ENCODE measurements at places on chromosomes 13 and 19.

- no peak for DNase-seq
These were observed 16.5 kb downstream of the AP2S1 start for GRCh38 chr19:46834121-46834520.

GRCh38 chr19:46472592-46472991, 1.2 kb upstream of the PNMA8A start:
- no peak for DNase-seq

DNA sequence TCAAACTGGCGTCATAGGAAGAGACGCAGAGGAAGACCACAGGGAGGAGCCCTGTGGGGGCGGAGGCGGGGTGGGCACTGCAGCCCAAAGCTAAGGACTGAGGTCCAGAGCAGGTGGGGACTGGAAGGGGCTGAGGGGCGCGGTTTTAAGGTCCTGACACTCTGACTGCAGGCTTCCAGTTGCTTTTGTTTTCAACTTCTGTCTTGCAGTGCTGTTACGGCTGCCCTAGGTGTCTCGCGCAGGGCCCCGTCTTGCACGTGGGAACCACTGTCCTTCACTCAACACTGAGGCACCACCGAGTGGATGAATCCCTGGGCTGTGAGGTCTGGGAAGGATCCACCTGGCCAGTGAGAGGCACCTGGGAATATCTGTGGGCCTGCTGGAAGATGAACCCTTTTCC, 76.0 kb downstream of the TEX29 start:
- no peak for DNase-seq

- DNase-seq, result no peak
These were observed 25.1 kb downstream of the MAN2B1 start for GRCh38 chr19:12641456-12641855.

GRCh38 chr13:46682707-46683106, 114.3 kb downstream of the ESD start:
- no peak for DNase-seq

GRCh38 chr19:1503089-1503924, 9.5 kb downstream of the ADAMTSL5 start:
- no peak for DNase-seq

DNA sequence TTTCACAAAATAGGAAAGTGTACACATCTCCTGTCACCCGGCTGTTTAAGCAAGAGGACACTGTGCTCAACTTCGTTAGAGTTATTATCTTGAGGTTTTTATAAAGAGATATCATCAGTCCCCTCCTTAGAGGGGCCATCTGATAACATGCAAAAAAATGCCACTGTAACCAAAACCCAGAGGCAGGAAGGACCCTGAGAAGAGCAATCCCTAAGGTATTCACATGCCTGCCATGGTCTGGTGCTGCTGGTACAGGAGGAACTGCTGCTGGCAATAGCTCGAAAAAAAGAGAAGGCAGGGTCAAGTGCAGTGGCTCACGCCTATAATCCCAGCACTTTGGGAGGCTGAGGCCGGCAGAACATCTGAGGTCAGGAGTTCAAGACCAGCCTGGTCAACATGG, 12.8 kb upstream of the CEACAM3 start:
- no peak for DNase-seq

DNA sequence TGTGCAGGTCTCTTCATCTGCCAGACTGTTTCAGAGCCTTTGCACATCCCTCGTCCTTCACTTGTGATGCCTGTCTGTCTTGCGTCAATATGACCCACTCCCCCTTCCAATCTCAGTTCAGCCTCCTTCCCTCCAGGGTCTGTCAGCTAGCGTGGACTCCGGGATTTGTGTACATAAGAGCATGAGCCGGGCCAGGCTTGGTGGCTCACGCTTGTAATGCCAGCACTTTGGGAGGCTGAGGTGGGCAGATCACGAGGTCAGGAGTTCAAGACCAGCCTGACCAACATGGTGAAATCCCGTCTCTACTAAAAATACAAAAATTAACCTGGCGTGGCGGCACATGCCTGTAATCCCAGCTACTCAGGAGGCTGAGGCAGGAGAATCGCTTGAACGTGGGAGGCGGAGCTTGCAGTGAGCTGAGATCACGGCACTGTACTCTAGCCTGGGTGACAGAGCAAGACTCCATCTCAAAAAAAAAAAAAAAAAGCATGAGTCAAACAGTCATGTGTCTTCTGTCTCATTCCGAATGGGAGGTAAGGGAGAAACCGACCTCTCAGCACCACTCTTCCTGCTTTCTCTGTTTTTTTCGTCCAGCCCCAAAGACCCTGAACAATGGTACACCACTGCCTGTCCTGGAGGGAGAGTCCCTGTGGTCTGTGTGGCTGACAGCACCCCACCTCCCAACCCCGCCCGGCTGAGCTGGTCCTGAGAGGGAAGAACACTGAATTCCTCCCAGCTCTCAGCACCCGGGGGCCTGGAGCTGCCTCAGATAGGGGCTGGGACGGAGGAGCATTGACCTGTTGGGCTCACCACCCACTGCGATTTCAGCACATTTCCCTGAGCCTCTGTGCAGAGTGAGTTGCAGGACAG, 2.4 kb upstream of the SIGLEC9 start:
- DNase-seq, result no peak

DNA sequence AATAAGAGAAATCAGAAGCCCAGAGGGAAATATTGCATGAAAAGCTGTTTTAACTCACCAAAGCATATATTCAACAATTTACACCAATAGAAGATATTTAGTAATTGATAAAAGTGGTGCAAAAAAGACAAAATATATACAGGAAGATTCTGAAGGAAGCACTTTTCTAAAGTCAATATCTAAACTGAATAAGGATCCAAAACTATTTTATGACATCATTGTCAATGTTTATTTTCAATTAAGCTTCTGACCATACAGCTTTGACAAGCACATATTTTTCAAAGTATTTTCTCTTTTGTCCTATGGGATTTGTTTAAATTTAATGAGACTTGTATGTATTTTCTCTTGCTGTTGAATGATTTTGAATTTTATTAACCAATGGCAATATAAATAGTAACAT, 1716.1 kb downstream of the OLFM4 start:
- no peak for DNase-seq

DNA sequence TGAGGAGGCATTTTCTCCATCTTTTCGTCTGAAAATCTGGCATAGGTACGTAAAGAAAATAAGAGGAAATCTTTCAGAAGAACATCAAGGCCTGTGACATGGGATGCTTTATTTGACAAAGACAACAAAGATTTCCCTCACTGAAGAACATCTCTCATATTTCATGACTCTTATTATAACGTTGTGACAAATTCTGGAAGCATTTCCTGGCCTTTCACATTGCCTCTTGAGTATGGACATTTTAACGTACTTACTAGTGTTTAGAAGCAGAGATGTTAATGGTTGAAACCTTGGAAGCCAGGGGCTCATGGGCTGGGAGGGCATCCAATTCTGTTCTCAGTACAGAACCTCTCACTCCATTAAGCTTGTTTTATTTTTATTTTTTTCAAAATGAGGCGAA, 210.8 kb downstream of the DCT start:
- no peak for DNase-seq

GRCh38 chr19:10352764-10353671, 13.6 kb upstream of the ICAM3 start:
- DNase-seq, result no peak

All from AG09319 (cell line).